Fibroblast of skin of left biceps (primary cell): ENCODE measurements at places on chromosomes 4 and X.
A peak's percentile ranks its signal among the peaks of the same experiment; 100 is the strongest.

- no peak for DNase-seq
Measured at GRCh38 chrX:24465532-24465865, 413 bp downstream of the PDK3 start.

DNA sequence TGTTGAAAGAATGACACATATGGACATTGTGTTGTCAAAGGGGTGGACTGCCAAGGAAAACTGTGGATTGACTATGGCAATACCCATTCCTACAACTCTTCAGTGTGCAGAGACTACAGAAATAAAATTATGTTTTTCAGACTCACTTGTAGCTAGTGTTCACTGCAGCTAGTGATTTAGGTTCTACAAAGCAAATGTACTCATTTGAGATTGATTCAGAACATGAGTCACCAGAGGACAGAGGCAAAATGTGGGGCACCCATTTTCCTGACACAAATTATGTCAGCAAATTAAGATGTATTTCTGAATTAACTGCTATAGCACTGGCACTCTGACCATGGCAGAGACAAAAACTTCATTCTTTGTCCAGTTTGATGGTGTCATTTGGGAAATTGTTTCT is 40.7 kb downstream of the SPCS3 start:
- DNase-seq: no peak

GRCh38 chr4:165326831-165327210 is 648 bp upstream of the MSMO1 start:
- no peak for DNase-seq

DNA sequence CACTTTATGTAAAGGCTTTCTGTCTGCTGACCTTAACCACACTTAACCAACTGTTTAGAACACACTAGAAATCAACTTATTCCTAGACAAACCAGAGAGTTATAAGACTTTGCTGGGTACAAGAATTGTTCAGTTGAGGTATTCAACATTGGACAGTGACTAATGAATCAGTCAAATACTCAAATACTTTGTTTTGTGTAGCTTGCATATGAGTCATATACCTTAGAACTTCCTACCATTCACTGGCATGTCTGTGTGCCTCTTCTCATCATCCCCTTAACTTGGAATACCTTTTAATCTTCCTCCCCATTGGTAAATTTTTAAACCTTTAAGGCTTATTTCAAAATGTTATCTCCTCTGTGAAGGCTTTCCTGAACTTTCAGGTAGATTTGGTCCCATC is 708.8 kb upstream of the GRIA3 start:
- no peak for DNase-seq

DNA sequence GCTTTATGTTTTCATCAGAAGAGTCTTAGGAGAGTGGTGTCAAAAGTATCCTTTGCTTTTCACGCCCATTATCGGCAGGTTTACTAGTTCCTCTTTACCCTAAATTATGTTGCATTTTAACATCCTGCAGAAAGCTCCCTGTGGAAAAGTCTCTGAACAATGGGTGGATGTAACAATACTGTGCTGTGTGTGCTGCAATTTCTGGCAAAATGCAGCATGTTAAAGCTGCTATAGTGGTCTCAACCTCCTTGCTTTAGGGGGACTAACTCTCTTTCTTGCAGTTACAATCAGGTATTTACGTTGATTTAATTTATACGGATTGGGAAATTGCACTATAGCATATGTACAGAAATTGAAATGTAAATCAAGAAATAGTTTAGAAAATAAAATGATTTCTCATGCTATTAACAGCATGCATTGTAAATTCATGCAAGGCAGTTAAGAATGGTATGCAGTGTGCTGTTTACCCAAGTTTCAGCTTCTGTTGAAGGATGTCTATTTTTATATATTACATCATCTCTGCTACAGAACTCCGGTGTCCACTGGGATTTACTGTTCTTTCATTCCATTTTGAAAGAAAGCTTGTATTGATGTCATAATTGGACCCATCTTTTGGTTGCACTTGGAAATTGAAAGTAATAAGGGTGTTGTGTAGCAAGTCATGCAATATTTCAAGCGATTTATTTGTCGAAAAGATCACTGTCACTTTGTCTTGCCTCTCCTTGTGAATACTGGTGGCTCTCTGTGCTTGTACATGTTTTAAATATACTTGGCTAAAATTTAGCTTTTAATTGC is 145.7 kb downstream of the RAPGEF2 start:
- peak; percentile 68 for DNase-seq

DNA sequence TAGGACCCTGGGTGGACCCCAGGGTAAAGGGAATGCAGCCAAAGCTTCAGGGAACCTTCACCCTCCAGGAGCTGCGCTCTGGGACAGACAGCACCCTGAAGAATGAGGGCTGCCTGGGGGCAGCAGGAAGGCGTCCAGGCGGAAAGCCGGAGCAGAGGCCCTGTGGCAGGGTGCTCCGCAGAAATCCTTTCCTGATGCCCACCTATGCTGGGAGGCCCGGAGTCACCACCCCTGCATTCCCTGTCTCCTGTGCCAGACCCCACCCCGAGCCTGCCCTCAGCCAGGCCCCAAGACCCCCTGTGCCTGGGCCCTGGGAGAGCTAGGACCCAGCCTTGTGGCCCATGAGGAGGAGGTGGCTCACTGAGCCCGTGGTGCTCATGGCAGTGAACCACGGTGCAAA is 1.3 kb upstream of the DGKQ start:
- no peak for DNase-seq

DNA sequence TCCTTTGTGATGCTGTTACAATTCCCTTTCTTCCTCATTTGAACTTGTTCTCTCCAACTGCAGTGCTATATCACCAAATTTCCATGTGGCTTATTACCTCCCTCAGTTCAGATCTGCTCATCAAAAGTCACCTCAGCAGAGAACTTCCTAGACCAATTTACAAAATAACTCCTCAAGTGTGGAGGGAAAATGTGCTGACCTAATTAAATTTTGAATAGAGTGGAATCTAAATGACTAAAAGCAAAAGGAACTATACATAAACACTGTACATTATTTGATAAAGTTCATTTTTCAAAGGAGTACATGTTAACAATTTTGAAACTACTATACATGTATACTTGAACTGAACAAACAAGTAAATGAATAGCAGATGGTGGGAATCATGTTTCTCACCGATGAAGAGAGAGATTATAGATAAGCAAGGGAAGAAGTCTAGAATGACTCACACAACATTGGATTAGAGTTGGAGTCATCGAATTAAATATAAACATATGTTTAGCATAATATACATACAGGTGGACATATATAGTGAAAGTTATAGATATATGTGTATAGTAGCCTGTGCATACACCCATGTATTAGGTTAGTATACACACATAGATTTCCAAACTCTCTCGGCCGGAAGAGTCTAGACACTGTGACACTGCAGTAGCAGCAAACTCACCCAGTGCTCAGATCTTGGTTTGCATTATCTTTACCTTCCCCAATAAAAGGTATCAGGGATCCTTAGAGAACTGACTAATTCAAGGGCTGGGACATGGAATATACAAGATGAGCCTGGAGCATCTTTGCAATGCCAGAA is 318.7 kb downstream of the PCDH18 start:
- peak; percentile 70 for DNase-seq

- DNase-seq: no peak
Measured at GRCh38 chr4:80948995-80949394, 81.5 kb upstream of the BMP3 start.

DNA sequence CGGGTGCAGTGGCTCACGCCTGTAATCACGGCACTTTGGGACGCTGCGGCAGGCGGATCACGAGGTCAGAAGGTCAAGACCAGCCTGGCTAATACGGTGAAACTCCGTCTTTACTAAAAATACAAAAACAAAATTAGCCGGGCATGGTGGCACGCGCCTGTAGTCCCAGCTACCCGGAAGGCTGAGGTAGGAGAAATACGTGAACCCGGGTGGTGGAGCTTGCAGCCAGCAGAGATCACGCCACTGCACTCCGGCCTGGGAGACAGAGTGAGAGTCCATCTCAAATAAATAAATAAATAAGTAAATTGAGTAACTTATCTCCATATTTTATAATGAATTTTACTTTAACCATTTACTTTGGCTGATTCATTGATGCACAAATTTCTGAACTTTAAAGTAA is 1913.3 kb downstream of the PCDH7 start:
- DNase-seq: no peak

GRCh38 chrX:112784692-112785091 is 55.9 kb downstream of the AMOT start:
- DNase-seq: no peak

GRCh38 chr4:38752941-38753806 is 29.6 kb downstream of the TLR10 start:
- DNase-seq: peak; percentile 99

DNA sequence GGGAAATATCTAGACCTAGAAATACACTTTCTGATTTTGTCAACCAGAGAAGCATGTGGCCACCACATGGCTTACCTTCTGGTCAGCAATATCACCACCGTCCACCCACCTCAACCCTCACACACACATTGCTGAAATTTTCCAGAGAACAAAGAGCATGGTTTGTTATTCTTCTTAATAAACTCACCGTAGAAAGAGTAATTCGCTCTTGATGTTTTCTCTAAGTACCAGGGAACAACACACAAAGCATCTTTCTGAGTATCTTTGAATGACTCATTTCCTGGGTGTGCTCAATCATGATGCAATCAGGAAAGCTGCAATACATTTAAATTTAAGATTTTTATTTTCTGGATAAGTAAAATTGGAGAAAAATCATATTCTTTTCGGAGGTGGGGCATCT is 24.7 kb upstream of the LRAT start:
- DNase-seq: no peak
